RKO (cell line): ENCODE measurements at places on chromosomes 7 and 10.

DNA sequence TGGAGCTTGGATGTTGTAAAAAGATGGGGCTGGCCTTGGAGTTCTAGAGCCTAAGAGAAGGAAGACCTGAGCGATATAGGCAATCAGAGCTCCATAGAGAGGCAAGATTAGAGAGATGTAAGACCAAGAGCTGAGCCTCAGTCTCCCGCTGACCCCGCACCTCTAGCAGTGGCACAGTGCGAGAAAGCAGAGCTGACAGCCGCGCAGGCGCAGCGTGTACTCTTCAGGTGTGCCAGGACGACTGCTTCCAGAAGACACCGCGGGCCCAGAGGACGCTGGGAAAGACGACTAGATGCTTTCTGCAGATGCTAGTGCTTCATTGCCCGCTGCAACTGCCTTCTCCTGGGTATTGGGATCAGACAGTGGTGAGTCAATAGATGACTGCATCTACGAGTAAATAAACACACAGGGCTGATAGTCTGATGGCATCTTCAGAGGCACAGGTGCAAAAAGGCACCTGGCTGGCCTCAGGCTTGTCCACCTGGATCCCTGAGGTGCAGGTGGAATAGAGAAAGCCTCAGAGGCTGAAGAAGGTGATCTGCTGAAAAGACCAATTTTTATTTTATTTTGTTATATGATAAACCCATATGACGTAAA lies 38.1 kb upstream of the CCDC6 start:
- DNase-seq, result no peak

- peak; percentile 78 for DNase-seq
Measured at GRCh38 chr7:901388-902154, 25.2 kb downstream of the GET4 start.

DNA sequence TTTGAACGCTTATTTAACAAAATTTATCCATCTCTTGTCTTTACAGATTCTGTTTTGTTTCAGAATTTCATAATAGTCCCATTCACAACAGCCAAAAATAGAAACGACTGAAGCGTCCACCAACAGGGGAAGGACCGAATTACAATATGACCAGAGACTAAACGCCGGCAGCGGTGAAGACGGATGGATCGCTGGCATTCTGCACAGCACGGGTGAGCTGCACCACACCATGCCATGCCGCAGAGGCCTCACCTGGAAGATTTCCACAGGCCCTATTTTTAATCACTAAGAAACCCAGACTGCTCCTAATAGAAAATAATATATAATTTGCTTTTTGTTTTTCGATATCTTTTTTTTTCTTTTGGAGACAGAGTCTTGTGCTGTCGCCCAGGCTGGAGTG lies 91.0 kb downstream of the ELFN1 start:
- DNase-seq, result no peak

GRCh38 chr10:13684252-13684791 lies 97.6 kb downstream of the PRPF18 start:
- DNase-seq, result no peak

DNA sequence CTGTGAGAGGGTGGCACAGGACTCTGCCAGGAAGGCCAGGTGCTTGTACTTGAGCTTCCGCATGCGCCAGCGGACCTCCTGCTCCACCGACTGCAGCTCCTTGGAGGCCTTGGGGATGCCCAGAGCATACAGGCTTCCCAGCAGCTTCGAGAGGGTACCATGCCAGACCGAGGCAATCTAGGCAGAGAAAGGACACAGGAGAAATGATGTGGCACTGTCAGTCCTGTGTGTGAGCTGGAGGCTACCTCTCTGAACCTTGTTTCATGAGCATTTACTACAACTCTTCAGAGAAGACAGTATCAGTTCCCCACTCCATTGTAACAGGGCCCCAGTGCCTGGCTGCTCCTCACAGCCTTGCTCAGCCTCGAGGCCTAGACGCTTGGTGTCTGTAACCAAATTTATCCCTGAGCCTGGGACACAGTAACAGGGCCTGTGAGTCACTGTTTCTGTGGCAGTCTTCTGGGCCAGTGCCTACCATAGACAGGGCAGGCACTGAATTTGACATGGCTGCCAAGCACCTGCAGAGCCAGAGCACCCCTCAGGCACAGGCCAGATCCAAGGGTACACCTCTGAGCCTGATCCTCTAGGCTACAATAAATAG lies 5.8 kb downstream of the TBRG4 start:
- DNase-seq, result no peak

GRCh38 chr10:26593896-26594295 lies 103.6 kb upstream of the PDSS1 start:
- no peak for DNase-seq

DNA sequence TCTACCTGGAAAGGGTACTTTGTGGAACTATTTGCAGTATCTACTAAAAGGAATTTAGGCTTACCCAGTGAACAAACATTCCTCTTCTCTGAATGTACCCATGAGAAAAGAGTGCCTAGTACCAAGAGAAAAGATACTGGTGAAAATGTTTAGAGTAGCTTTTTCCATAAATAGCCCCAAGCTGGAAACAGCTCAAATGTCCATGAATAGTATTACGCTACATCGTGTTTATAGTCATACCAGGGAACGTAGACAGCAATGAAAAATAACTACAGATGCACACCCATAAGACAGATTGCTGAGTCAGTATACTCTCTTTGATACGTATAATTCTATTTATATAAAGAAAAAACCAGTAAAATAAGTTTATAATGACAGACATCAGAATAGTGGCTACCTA lies 285.9 kb downstream of the KLF6 start:
- no peak for DNase-seq

DNA sequence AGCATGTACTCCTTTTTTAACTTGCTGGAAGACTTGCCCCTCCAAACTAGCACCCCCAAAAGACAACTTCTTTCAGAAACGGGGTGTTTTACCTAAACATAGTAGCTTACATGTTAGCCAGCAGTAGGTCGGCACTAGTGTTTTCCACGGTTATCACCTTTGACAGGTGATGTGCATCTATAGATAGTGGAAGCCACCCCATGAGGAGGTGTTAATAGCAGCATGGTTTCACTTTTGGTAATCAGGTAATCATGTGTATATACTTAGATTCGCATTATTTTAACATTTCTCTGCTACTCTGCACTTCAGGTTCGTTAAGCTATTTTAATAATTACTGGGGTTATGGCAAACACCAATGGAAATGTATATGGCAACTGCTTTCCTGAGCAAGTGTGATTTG lies 17.6 kb downstream of the SRI start:
- no peak for DNase-seq

DNA sequence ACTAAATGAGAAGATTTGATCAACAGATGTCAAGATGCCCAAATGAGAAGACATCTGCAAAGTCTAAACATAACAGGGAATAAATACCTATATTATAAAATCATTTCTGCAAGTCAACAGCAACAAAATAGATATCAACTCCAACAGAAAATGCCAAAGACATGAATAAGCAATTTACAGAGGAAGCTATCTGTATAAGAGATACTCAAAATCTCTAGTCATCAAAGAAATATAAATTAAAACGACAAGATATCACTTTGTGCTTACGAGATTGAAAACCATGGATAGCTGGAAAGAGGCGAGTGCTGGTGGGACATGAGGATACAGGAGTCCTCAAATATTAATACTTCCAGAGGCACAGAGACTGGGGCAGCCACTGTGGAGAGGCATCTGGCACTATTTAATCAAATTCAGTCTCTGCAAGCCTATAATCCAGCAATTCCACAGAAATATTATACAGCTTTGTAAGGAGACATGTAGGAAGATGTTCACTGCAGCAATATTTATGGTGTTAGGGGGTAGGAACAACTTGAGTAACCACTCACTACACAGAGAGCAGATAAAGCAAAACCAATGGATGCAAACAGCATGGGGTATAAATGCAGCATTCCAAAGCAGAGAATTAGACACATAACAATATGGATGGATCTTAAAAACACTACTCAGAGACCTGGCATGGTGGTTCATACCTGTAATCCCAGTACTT lies 4.8 kb downstream of the DNMBP start:
- DNase-seq, result no peak

DNA sequence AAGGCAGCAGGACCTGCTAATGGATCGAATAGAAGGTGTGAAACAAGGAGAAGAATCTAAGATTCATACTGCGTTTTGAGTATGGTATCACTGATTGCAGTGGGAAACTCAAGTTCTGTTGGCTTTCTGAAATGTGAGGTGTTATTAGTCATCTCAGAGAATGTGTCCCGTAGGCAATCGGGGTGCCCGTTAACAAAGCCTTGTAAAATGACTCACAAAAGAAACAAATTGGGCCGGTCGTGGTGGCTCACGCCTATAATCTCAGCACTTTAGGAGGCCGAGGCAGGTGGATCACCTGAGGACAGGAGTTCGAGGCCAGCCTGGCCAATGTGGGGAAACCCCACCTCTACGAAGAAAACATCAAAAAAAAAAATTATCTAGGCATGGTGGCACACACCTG lies 118.2 kb upstream of the C7orf33 start:
- DNase-seq, result peak; percentile 73

DNA sequence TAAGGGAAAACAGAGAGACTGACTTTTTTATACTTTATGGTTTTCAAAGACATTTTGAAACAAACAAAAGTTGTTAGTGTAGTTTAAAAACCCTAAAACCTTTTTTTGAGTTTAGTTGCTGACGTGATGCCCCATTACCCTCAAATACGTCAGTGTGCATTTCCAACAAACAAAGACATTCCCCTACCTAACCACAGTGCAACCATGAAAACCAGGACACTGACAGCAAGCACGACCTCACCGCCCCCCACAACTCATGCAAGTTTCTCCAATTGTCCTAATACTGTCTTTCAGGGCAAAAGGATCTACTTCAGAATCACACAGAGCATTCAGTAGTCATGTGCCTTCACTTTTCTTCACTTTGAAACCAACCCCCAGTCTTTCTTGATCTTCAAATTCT lies 75.0 kb downstream of the WNT2 start:
- DNase-seq, result no peak
